Activated T-helper 1 cell treated with anti-CD3 and anti-CD28 coated beads, Interleukin-12 subunit alpha, Interleukin-12 subunit beta, Interleukin-2, Interleukin-4 antibody, amounts not matched to agents 30 ng/mL and 10 ng/mL and 1 ng/mL, durations not matched to agents 14 hours and 24 hours and 36 hours (primary cell): ENCODE measurements at places on chromosomes 4 and X. TPM values are rescaled to one million over a fixed set of nuclear protein-coding genes. Genes with fewer than 3 reads are reported as not detected.

DNA sequence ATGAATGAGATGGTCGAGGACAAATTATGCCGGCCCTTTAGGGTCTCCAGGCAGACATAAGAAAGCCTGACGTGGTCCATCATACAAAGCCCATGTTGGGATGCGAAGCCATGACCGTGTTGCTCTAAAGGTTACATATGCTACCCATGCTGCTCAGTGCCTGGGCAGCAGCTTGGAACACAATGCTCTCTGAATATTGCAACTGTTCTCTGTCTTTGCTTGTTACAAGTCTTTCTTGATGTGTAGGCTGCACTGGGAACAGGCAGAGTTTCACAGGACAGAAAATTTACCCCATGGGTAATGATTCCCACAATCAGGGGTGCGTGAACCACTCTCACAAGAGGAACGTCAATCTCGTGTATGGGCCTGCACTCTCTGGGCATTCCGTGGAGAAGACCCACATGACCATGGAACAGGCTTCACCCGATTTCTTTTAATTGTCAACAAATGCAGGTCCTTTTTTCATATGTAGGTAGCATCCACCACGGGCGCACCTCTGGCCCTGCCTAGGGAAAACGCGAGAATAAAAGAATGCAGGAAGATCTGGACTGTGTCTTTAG is 66.3 kb downstream of the NBDY start:
- DNase-seq: no peak
- H3K27me3 ChIP-seq: no peaks in the 10 kb centered on the region
- H3K4me3 ChIP-seq: no peak overlapping the region
- H3K27ac ChIP-seq: no peak overlapping the region

The CLDN34 gene
- total RNA-seq: not detected in 2 replicates

- no peaks in the 10 kb centered on the region for H3K27me3 ChIP-seq
- no peak overlapping the region for H3K27ac ChIP-seq
- H3K36me3 ChIP-seq: no peaks in the 10 kb centered on the region
- H3K4me3 ChIP-seq: no peak overlapping the region
- no peak for DNase-seq
Observed at GRCh38 chrX:7574325-7574724, 268.6 kb upstream of the VCX start.

The WDFY3 gene
- 0.39 and 1.1 TPM in 2 replicates for total RNA-seq

The RHOXF1 gene
- total RNA-seq: not detected in 2 replicates

The GUCY1B1 gene
- 0.26 and 0.29 TPM in 2 replicates for total RNA-seq
